ENCODE measurements at places on chromosomes 16 and 17.

DNA sequence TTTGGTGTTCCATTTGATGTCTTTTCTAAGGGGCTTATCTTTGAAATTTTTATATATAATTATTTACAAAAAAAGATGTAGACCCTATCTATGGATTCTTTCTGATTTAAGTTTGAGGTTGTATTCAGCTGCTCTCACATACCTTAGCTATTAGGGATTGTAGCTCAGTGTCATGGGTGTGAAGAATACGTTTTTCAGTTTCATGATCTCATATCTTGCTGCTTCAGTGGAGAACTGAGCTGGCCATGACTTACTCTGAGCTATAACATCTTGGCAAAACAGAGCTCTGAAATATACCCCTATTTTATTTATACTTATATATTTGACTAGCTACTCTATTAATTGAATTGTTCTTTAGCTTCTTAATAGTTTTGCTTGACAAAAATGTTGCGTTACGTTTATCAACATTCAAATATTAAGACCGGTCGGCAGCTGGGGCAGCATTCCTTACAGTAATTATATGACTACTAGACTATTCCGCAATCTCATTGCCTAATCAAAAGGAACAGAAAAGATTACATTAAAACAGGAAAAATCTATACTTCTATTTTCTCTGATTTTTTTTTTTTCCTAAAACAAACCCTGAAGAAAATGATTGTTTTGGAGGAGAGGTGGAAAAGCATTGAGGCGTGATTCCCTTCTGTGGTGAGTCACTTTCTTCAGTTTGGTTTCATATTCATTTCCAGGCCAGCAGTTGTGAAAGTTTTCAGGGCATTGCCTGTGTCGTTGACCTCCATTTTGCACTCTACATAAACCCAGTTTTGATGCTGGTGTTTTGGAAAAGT lies 24.1 kb upstream of the KRT24 start:
- no peak for DNase-seq

DNA sequence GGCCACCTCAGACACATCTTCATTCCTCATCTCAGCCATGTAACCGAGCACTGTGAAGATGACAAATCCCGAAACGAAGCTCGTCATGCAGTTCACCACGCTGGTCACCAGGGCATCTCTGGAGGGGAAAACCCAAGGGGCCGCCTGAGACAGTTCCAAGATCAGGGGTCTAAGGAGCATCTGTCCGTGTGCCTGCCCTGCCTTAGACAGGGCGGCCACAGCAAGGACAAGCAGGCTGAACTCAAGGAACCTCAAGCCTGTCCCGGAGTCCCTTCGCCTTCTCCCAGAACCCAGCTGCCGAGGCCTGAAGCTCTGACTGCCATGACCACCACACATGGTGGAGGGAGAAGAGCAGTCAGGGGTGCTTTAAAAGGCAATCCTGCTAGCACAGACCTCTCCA lies 22.7 kb downstream of the SLC6A4 start:
- no peak for DNase-seq

GRCh38 chr17:31114956-31115555 lies 20.3 kb downstream of the NF1 start:
- DNase-seq = no peak

GRCh38 chr16:65965628-65966027 lies 400.9 kb upstream of the CDH5 start:
- no peak for DNase-seq

DNA sequence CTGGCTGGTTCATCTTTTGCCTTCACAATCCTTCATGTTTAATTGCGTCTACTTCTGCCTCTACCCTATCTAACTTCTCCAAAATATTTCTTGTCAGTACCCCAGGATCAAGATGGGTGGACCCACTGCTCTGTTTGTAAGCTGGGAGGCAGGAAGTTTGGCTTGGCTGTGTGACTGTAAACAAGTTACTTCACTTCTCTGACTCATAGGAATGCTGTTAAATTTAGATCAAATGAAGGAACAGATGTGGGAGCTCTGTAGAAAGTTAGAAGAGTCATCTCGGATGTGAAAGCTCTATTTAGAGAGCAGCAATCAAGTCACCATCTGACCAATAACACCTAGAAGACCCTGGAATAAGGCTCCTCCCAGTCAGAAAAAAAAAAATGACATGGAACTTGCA lies 55.2 kb upstream of the MRTFB start:
- no peak for DNase-seq

DNA sequence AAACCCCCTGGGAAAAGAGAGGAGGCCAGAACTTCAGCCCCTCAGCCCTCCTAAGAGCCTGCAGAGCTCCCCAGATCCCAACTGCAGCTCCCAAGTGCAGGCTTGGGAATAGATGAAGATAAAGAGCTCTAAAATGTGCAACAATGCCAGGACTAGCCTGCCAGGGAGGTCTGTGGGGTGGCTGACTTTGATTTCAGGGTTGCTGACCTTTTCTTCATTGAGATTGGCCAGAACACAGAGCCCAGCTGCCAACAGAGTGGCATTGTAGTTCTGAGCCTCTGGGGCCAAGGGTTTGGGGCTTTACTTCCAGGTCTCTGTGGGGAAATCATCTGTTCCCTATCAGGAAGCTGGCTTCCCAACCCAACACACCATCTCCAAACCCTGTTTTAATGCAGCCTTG lies 120.6 kb downstream of the COPRS start:
- no peak for DNase-seq

- DNase-seq = no peak
These were observed 3.1 kb downstream of the CYB561 start for GRCh38 chr17:63443053-63443452.

GRCh38 chr17:77480199-77480508 lies 339.4 kb downstream of the SEC14L1 start:
- no peak for DNase-seq

GRCh38 chr17:17351901-17352781 lies 49.0 kb downstream of the NT5M start:
- DNase-seq = no peak

GRCh38 chr17:79046916-79047280 lies 22.9 kb downstream of the C1QTNF1 start:
- no peak for DNase-seq

DNA sequence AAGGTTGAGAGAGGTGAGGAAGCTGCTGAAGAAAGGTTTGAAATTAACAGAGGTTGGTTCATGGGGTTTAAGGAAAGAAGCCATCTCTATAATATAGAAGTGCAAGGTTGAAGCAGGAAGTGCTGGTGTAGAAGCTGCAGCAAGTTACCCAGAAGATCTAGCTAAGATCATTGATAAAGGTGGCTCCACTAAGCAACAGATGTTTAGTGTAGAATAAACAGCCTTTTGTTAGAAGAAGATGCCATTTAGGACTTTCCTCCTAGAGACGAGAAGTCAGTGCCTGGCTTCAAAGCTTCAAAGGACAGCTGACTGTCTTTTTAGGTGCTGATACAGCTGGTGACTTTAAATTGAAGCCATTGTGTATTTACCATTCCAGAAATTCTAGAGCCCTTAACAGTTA lies 29.3 kb downstream of the GOSR1 start:
- DNase-seq = no peak

- DNase-seq = no peak
These were observed 13.4 kb downstream of the RTN4RL1 start for GRCh38 chr17:2011411-2012371.

DNA sequence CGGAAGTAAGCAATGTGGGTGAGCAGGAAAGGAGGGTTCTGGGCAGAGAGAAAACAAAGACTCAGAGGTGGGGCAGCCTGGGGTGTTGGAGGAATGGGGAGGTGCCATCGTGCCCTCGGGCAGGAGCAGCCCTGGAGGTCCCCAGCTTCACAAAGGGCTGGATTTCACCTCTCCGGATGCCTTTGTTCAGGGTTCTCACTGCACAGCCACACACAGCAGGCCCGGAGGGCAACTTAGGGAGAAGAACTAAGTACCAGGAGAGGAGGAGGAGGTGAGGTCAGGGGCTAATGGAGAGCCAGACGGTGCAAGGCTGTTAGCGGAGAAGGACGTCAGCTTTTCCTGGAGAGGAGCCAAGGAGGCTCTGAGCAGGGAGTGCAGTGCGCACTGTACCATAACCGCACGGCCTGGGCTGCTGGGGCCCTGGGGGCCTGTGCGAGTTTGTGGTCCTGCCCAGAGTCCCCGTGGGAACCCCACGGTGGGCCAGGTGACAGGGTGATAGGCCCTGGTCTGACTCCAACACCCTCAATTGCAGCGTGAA lies 9.3 kb downstream of the ARRB2 start:
- DNase-seq = no peak

DNA sequence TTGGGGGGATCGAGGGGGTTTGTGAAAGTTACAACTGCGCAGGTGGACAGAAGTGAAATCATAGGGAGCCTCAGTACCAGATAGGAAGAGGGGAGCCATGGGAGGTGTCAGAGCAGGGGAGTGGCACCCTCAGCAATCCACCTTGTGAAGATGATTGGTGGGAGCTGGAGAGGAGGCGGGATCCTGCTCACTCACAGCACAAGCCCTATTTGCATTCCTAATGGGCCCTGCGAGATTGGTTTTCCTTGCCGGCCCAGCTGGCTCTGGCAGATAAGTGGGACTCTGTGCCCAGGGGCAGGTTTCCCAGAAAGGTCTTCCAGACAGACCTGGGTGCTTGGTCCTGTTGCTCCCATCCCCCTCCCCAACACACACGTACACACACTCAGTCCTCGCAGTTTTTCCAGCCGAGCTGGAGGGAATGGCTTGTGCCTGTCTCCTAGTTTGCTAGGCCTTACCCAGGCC lies 9.4 kb downstream of the WNT3 start:
- DNase-seq = peak; percentile 41

- no peak for DNase-seq
These were observed 61.4 kb upstream of the IRX3 start for GRCh38 chr16:54347961-54348360.

DNA sequence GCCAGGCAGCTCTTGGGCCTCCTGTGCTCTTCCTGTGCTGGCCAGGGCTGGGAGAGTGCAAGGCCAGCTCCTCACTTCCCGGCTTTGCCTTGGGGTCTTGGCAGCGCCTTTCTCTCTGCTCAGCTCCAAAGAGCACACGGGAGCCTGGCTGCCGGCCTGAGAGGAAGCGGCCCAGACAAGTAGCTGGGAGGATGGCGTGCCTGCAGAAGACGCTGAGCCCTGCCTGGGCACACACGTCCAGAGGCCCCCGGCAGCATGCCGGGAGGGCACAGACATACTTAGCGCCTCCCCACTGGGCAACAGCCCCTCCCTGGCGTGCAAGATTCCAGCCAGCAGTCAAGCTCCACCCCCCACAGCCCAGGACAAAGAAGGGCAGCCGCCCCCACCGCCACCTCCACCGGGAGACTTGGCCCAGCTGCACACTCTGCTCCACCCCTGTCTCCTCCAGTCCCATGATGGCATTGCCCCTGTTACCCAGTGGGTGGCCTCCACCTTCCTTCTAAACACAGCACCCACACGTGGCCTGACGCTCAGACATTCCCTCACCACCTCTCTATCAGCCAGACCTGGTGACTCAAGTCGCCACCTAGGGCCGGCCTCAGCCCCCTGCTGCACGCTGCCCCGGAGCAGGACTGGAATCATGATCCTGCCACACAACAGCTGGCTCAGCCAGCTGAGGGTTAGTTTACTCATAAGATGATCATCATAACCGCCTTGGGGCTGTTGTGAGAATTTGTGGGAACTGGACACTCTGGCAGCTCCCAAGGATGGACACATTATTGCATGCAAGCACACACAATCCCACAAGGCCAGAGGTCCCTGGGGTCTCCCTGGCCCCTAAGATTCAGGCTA lies 12.4 kb downstream of the SGCA start:
- DNase-seq = peak; percentile 89

DNA sequence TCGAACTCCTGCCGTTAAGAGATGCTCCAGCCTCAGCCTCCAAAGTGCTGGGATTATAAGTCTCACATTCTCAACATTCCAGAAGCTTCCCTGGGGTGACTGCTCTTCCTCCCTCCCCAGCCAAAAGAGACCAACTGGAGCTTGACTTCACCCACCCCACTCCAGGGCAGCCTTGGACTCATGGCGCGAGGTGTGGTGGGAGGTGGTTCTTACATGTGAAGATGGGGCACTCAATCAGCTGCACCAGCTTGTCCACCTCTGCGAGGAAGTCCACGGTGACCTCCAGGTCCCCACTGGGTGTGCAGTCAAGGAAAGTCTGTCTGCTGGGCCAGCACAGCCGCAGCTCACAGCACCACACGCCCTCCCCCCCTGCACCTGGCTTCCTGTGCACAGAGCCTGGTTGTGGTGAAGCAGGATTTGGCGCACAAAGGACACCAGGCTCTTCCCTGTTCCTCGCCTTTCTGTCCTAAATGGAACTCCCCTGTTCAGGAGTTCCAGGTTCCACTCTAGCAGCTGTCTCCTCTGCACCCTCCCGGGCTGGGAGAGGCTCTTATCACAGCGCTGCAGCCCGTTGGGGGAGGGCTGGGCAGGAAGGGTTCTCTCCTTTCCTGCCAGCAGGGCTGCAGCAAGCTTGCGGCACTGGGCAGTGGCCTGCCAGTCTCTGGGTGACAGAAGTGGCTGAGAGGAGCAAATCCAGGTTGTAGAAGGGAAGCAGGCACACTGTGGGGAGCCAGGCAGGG lies 9.6 kb upstream of the MTSS2 start:
- DNase-seq = peak; percentile 96

DNA sequence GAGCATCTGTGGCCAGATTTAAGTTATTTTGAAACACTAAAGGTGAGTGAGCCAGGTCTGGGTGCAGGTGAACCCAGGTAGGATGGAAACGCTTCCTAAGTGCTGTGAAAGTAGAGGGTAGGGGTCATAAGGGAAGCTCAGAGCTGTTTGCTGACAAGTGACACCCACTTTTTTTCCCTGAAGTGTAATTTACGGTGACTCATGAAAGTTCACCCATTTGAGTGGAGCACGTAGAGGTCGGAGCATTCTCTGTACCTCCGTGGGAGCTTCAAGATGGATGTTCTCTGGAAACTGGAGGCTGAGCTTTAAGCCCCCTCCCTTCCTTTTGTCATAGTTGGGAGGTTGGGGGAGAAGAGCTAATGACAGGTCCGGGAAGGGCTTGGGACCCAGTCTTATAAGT lies 44.3 kb downstream of the MPRIP start:
- no peak for DNase-seq

GRCh38 chr17:75463603-75464002 lies 7.2 kb downstream of the TMEM94 start:
- DNase-seq = no peak

GRCh38 chr16:4886151-4886550 lies 38.9 kb downstream of the UBN1 start:
- peak; percentile 74 for DNase-seq

- DNase-seq = no peak
These were observed at the start of gene SLC22A31 for GRCh38 chr16:89200124-89200849. SLC22A31 (minus strand) TSS chr16:89200537; CDS start chr16:89200501, 36 bp downstream.

DNA sequence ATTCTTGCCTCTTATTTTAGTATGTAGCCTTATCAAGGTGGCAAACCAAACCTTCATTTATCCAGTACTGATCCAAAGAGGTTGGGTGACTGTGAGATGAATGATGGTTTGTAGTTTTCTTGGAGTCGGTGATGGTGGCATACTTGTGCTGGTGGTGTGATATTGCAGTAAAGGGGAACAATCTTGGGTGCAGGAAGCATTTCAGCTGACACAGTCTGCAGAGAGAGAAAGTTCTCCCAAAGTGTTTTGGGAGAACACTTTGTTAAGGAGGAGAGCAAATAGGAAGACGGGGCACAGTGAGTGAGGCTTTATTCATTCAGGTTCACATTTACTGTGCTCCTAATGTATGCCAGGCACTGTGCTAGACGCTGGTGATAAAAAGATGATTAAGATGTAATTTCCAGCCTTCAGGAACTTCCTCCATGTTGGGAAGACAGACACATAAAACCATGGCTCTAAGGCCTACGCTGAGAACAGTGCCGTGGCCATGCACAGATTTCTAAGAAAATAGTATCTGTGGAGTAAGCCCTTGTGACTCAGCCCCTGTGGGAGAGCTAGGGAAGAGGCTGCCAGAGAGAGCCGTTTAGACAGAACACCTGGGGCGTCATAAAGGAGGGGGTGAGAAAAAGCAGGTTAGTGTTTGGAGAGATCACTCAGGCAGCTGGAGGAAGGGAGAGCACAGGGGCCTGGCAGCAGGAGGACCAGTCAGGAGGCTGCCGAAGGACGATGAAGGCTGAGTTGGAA lies 13.8 kb downstream of the HEATR3 start:
- DNase-seq = no peak

All from hematopoietic multipotent progenitor cell treated with erythropoietin and hydrocortisone succinate and interleukin-3 and kit ligand, for 8 days (in vitro differentiated cells).